ENCODE measurements at places on chromosomes 7 and 10.

GRCh38 chr10:34824870-34825269 is 9.8 kb upstream of the PARD3 start:
- no peak for DNase-seq

DNA sequence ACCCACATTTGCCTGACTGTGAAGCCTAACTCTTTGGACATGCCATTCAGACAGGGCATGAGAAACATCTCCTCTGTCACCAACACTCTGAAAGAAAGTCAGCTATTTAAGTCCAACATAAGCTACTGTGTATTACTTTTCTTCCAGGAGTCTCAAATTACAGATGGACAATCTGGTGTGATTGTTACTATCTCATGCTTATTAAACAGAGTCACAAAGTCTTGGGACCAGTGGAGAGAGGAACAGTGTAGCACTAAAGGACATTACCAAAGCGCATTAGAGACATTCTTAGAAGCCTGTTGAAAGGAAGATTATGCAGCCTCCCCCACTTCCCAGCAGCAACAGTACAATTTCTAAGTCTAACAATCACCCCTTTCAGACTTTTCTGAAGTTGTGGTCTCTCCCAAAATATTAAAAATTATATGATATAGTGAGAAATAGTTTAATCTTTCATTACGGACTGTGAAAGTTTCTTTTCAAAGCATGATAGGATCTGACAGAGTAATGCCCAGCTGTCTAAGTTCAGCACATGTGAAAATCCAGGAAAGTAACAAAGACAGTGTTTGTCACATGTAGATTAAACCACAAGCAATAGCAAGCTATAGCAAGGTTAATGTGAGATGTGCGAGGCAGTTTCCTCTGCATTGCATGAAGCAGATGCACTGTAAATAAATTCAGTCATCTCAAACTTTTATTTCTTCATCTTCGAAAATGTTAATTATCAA is 280.9 kb upstream of the FZD8 start:
- DNase-seq: no peak

DNA sequence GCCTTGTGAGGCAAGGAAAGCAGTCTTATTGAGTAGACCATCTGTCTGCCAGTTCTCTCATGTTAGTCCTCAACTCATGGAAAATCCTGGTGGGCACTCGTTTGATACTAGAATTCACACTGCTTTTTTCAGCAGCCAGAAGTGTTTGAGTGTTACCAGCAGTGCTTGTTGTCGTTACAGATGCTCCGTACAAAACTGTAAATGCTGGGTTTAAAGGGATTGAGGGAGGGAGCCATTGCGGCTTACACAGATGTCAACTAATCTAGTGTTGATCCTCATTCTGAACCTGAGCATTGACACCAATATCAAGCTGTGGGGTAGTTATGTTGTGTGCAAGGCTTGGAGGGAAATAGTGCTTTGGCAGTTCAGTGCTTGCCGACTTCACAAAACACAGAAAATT is 348.6 kb downstream of the AUTS2 start:
- no peak for DNase-seq

DNA sequence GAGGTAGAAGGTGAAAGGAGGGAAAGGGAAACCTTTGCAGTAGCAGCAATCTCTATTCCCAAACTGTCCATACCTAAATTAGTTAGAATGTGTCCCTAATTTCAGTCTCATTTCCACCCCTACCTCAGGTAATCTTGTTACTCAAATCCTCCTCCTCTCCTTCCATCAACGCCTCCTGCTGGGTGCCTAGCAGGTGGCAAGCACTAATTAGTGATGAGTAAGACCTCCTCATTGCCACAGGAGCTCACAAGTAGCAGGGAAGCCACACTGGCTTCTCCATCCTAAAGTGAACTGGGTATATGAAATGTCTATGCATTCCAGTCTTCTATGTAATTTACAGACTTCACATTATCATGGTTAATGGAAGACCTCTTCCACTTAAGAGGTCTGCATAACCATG is 25.7 kb upstream of the FAM133B start:
- no peak for DNase-seq

- no peak for DNase-seq
These were observed 31.3 kb downstream of the PLXNA4 start for GRCh38 chr7:132544999-132545398.

DNA sequence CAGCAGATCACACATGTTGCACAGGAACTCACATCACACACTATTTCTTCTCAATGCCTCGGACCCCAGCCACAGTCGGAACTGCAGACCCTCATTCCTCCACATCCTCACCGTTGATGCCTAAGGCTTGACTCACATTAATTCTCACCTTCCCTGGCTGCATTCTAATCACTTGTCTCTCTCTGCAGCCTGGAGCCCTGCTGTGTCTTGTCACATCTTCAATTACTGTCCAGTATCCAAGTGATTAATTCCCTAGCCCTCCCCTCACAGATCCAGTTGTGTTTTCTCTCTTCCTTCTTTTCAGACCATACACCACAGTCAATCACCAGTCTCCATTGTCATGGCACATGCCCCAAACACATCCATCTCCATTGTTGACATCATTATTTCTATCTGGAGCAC is 592.4 kb upstream of the IGFBP3 start:
- DNase-seq: no peak

DNA sequence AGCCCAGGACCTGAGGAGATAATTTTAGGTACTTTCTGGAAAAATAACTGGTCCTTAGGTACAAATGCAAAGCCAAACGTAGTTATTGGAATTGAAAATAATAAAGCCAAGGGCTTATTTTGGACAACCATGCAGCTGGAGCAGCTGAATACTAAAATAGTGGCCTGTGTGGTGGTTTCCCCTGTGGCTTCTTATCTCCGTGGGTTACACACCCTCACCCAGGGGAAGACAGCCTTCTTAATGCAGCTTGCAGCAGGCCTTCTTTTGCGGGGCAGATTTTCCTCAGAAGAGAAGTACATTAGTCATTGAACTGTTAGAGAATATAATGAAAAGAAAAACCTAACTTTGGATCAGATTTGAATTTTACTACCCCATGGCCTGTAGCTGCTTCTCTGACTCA is 133.5 kb downstream of the ST7 start:
- no peak for DNase-seq

DNA sequence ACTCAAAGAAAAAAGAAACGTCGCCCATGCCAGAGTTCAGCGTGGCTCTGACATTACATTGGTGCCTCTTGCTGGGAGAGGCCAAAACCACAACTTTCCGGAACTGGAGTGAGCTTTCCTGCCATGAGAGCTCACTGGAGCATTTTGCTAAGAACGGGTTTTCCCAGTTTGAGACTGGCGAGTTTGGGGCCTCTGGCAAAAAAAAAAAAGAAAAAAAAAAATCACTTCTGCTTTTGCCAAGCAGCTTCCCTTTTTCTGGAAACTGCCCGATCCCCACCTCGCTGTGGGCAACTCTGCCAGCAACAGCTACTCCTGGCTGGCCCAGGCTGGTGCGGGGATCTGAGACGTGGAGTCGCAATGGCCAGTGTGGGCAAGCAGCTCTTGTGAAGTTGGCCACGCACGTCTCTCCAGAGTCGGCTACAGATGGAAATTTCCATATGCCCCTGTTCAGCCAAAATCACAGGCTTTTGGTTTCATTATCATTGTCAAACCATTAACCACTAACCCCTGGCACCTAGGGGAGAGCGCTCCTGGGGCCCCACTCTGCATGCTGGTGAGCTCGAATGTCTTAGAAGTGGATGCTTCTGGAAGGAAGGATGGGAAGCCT is 25.7 kb downstream of the PRKAG2 start:
- no peak for DNase-seq

DNA sequence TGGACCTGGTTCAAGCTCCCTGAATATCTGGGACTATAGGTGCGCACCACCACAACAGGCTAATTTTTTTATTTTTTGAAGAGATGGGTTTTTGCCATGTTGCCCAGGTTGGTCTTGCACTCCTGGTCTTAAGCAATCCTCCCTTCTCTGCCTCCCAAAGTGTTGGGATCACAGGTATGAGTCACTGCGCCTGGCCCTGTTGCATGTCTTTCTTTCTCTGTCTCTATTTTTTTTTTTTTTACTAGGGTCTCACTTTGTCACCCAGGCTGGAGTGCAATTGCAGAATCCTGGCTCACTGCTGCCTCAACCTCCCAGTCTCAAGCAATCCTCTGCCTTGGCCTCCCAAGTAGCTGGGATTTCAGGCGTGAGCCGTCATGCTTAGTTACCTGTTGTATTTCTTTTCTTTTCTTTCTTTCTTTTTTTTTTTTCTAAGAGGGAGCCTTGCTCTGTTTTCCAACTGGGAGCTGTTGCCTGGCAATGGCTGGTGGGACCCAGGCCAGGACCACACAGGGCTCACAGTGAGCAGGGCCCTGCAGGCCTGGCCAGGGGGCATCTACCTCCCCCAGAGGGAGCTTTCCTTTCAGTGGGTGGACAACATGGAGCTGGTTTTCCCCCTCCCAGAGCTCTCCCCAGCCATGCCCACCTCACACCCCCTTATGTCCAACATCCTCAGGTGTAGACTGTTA is 6.0 kb downstream of the MYL7 start:
- DNase-seq: no peak

DNA sequence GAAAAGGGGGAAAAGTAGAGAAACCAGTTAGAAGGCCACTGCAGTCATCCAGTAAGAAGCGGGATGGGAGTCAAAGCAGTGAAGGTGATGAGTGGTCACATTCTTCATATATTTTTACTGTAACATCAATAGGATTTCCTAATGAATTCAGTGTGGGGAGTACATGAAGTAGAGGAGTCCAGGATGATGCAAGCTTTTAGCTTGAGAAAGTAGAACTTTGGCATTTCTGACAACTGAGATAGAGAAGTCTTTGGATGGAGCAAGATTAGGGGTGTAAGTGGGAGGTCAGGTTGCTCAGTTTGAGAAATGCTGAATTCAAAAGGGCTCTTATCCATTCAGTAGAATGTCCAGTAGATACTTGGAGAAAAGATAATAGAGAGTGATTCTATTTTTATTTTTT is 264.1 kb upstream of the DGKB start:
- DNase-seq: no peak

DNA sequence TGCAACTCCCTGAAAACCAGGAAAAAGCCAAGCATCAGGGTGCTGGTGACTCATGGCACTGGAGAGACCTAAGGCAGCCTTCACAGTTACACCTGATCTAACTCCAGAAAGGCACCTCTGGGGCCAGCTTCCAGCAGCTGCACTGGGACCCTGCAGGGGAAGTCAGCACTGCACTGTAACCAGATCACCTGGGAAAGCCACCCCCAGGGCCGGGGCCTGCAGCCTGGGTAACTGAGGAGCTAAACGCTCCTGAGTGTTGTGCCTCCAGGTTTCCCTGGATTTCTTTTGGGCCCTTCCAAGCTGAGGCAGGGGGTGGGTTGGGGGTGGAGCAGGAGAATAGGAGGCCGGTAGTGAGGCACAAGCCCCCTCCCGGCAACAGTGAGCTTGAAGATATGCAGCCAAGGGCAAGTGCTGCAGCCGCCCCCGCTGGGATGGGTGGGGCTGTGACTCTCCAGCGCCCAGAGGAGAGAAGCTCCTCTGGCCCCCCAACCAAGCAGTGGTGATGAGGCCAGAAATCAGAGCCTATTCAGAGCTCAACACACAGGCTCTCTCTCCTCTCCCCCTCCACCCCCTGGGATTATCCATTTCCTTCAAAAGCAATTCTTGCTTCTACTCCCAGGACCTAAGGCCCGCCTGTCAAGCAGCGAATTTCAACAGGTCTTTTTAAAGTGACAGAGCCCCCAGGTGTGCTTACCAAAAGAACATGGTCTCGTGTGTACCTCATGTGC is 2.6 kb downstream of the CXCL12 start:
- DNase-seq: no peak

GRCh38 chr10:1044964-1045363 is 4.0 kb downstream of the IDI1 start:
- DNase-seq: no peak
